ENCODE measurements at places on chromosomes 3 and 15. TPM values are rescaled to one million over a fixed set of nuclear protein-coding genes. Genes with fewer than 3 reads are reported as not detected.
A peak's percentile ranks its signal among the peaks of the same experiment; 100 is the strongest.

DNA sequence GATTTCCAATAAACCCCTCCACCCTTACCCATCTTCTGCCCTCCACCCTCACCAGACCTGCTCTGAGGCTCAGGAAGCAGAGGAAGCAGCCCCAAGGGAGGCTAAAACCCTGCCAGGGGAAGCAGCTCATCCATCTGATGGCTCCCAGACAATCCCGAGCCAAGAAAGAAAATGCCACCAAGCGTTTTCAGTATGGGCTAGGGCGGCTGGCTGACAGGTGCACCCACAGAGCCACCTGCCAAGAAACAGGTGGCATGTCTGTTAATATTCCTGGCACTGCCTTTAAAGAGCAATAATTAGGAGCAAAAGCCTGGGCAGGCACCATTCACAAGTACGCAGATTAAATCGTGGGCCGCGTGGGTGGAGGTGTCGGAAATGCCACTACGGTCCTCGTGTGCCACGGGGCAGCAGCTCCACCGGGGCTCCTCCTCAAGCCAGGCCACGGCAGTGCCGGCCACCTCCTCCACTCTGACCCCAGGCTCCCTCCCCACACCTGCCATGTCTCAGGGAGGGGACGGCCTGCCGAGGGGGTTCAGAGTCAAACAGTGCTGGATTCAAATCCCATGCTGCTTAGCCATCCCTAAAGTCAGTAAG is 23.9 kb upstream of the GRIP2 start:
- DNase-seq: peak; percentile 93

DNA sequence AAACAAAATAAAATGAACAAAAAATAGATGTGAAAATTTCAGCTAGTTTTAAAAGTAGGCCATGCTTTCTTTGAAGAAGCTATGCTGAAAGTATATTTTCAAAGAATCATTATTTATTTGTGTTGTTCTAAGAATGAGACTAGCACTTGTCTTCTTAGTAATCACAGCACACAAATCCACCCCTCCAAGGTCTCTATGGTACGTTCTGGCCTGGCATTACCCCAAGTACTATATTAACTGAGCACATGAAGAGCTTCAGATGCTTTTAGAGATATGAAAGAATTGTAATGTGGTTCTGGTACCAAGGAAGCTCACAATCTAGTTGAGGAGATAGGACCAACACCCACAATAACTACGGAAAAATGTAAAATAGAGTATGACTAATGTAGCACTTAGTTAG is 416.5 kb downstream of the PLCL2 start:
- peak; percentile 45 for DNase-seq

GRCh38 chr3:187629711-187630110 is 40.5 kb downstream of the SST start:
- DNase-seq: no peak

DNA sequence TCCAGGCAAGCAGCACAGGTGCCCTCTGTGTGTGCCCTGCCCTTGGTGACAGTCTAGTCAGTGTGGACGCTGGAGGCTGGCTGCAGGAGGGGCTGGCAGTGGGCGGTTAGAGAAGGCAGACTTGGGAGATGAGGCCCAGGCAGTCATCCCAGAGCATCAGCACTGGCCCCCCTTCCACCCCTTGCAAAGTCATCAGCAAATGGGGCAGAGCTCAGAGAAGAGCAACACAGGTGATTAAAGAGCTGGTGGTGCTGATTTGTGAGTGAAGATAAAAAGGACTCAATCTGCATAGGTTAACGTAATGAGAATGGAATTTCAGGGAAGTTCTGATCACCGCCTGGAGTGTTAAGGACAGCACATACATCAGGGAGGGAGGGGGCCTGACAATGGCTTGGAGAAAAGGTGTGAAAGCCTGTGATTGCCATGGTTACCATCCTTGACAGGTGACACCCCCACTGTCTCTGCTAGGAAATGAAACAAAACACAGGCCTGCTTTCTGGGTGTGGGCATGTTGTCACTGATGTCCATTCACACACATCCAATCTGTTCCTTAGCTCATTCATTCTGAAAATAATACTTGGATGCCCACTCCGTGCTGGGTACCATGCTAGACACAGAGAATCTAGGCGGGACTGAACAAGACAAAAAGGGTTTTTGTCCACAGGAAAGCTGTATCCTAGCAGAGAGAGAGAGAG is 269.6 kb upstream of the ST8SIA2 start:
- no peak for DNase-seq

DNA sequence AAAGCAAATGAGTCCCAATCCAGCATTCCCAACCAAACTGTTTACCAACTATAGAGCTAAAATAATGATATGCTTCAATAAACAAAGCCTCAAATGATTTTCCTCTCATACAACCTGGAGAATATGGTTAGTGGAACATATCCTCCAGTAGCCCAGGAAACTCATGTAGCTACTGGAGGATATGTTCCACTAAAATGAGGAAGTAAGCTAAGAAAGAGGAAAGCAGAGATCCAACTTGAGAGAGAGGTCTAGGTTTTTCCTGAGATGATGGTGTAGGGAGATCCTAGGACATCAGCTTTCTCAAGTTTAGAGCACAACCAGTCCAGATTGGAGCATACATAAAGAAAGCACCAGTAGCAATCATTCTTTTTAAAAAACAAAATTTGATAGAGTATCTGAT is 44.6 kb upstream of the SLC4A7 start:
- DNase-seq: no peak

DNA sequence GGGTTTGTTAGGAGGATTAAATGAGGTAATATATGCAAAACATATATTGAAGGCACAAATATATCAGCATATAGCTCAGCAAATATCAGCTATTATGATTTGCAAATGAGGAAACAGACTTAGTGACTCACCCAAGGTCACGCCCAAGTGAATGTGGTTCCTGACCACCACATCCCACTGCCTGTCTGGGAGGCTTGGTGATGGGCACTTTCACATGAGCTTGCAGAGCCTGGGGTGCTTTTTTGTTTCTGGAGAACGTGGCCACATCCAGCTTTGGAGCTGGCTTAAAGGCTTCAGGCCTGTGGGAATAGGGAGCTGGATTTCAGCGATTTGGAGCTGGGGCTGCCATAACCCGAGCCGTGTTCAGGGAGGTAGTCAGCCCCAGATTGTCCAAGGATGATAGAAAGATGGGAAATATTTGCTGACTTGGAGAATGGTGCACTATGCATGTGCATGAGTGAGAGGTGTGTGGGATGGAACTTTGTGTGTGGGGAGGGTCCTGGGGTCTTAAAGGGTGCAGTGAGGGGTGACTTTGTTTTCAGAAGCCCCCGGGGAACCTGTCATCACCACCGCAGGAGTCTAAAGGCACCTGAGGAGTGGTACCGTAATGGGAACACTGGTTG is 12.0 kb upstream of the FGD5 start:
- no peak for DNase-seq

- peak; percentile 13 for DNase-seq
Measured at GRCh38 chr15:57079931-57080620, 161.6 kb downstream of the TCF12 start.

GRCh38 chr15:99167640-99168039 is 62.8 kb downstream of the SYNM start:
- no peak for DNase-seq

GRCh38 chr3:177351757-177352158 is 154.5 kb upstream of the TBL1XR1 start:
- no peak for DNase-seq

DNA sequence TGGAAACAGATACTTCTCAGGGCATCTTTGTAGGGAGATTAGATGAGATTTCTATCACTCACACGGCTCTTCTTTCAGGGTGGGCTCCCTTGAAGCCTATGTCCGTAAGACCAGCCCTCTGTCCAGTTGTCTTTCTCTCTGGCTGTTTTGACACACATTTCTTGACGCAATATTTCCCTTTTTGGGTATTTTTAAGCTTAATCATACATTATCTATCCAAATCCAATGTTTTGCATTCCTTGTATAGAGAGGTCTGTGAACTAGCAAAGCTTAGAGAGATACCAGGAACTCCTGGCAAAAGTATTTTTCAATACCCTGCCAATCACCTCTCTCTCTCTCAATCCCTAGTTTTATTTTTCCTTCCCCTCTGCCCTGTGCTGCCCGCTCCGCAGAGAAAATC is 79.3 kb downstream of the EOMES start:
- DNase-seq: no peak

DNA sequence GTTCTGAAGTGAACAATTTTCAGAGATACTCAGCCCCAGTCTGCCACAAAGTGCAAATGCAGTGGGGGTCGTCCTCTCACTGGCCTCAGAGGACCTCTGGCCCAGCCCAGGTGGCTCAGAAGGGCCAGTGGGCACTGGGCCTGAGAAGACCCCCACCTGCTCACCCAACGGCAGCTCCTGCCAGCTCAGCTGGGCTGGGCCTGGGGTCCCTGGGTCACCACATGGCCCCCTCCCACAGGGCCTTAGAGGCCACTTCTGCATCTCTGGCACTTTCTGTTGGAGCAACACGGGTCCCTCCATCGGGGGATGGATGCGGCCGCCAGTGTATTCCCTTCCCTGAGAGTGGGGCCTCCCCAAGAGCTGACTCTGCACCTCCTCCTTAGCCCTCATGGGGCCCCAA is 262.7 kb upstream of the KCNH8 start:
- no peak for DNase-seq

- peak; percentile 58 for DNase-seq
Measured at GRCh38 chr15:40340740-40341400, at the start of gene CCDC9B. TSS of gene CCDC9B (minus strand) at chr15:40340939. CDS start at chr15:40340819, 120 bp downstream.

DNA sequence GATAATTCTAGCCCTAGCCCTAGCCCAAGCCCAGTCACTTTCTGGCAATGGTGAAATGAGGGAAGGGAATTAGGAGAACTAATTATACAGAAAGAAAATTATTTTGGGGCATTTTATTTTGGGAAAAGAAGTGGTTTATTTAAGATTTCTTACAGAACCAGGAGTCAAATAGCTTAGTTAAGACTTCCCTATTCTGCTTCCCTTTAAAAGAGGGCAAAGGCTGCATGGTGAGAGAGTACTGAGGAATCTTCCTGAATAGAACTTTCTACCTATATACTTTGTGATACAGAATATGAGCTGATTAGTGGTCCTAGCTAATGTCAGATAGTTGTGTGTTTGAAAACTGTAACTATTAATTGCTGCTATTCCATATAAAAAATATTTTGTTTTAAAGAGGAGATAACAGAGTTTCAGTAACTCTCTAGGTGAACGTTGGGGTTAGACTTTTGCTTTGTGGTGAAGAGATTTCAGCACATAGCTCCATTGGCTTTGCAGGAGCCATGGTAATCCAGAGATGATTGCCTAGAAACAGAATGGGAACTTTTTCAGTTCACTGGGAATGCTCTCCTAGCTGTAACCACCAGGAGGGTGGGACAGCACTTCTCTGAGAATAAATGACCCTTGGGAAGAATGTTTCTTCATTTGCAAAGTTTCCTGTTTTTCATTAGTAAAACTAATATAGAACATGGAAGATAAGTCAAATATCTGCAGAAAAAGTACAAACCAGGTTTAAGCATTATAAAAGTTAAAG is 5.3 kb upstream of the GCSAM start:
- DNase-seq: no peak

DNA sequence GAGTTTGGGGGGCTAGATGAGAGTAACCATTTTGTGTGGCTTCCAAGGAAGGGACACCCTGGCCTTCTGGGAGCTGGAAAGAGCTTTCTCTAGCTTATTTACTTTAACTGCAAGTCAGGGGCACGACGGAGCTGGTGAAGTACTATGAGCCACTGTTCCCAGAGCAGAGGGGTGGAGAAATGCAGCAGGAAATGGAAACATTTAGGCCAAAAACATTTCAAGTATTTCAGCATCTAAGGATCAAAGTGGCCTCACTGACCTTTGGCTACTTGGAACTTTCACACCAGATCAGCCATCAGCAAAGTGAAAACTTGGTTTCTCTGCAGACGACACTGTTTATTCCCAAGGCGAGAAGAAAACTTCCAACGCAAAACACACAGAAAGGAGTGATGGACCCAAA is 7.9 kb downstream of the DGKG start:
- no peak for DNase-seq

GRCh38 chr15:27422997-27423396 is 452.0 kb downstream of the GABRG3 start:
- no peak for DNase-seq

- DNase-seq: no peak
Measured at GRCh38 chr15:64275934-64276333, 80.0 kb downstream of the CSNK1G1 start.

DNA sequence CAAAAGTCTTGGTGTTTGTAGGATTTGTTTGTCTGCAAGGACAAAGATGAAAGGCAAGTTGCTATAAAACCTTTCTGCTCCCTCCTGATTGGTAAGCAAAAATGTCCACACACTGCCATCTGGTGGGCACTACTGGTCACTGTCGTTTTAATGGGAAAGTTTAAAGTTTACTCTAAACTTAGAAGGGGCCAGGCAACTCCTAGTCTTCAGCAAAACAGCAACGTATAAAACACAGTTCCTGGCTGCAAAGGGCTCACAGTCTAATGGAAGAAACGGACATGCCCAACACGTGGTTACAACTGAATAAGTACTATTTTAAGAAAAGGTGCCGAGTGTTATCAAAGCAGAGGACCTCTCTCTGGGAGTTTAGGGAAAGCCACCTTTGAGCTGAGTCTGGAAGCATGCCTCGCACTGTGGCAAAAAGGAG is 23.7 kb upstream of the TPRG1 start:
- DNase-seq: peak; percentile 82

DNA sequence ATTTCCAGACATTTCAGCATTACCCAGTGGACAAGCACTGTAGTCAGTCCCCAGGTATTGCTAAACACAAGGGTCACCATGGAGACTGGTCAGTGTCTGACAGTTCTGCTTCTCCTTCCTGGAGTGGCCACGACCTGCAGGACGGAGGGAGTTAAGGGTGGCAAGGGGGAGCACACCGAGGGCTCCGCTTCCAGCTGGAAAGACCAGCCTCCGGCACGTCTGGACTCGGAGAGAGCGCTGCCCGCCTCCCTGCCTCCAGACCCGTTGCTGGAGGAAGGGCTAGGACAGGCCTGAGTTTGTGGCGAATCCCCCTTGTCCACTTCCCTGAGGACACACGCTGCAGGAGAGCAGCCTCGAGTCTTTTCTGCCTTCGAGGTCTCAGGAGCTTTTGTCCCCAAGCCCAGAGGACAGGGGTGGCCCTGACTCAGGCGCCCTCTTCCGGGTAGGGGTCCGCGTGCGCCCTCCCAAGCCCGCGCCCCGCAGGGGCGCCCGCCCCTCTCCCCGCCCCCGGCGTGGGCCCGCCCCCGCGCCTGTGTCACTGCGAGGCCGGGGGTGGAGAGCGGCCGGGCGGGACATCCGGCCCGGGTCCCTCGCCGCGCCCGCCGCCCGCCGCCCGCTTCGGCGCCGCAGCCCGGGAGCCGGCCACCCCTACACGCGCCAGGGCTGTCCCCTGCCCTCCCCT is at the start of gene CHST14:
Gene CHST14, plus strand, starts transcription at position 562 of the 682 bp plus-strand sequence. CDS start 230 bp downstream, outside the sequence.
- peak; percentile 49 for DNase-seq

DNA sequence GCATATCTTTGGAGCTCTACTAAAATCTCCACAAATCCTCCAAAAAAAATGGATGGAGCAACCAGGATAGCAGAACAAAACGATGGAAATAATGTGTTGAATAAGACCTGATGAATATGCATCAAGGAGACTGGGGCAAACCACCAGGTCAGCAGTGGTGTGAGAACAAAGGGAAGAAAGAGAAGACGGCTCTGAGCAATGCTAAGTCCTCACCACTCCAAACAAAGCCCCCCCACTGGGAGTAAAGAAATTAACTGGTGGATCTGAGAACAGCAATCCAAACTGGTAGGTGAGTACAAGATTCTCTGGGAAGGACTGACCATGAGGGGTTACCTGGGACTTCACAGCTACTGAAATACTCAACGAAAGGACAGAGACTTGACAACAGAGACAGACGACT is 977.3 kb downstream of the TBL1XR1 start:
- DNase-seq: no peak

Gene CFAP161
- not detected for total RNA-seq

Gene CXCR6
- 0.27 TPM for total RNA-seq

Gene FAM107A
- not detected for total RNA-seq

Gene UTS2B
- not detected for total RNA-seq

Gene NUP210
- total RNA-seq: 45.0 TPM

Gene PCLAF
- total RNA-seq: 138 TPM

Gene RASGRP1
- total RNA-seq: not detected
